RPMI7951 (cell line): ENCODE measurements at places on chromosomes 5 and 9.

- peak; percentile 80 for DNase-seq
Observed at GRCh38 chr9:76687861-76688391, 76.3 kb upstream of the PCA3 start.

GRCh38 chr5:27494887-27495286, 456.5 kb upstream of the CDH9 start:
- DNase-seq, result peak; percentile 74

GRCh38 chr5:23014825-23015224, 161.7 kb upstream of the CDH12 start:
- DNase-seq, result no peak

DNA sequence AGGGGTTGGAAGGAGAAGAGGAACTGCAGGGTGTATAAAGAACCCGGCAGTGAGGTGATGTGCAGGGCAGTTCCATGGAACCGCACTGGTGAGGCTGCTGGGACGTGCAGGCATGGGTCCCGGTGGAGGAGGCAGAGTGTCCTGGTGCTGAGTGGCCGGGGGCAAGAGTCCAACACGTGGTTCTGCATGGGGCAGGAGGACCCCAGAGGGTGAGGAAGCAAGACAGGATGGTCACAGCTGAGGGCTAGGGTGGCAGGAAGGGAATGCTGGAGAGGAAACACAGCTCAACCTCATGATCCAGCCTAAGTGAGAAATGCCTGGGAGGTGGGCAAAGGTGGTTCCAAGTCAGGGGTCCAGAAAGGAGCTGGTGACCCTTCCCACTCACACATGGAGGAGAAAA, 87.2 kb downstream of the S1PR3 start:
- no peak for DNase-seq

DNA sequence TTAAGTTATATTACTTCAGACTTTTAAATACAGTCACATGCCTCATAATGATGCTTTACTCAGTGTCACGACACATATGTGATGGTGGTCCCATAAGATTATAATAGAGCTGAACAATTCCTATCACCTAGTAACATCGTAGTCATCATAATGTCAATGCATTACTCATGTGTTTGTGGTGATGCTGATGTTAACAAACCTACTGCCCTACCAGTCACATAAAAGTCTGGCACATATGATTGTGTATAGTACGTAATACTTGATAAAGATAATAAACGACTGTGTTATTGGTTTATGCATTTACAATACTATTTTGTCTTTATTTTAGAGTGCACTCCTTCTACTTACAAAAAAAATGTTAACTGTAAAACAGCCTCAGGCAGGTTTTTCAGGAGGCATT, 103.7 kb downstream of the PAM start:
- DNase-seq, result peak; percentile 48

- no peak for DNase-seq
Observed at GRCh38 chr9:118473521-118473920, 769.3 kb downstream of the TLR4 start.
